Stimulated activated CD8-positive, alpha-beta memory T cell treated with anti-CD3 and anti-CD28 coated beads, Interleukin-15, amount 100 ng/mL, for 48 hours (primary cell): ENCODE measurements at places on chromosomes 1 and 21.

GRCh38 chr1:18429654-18430053 is 51.1 kb upstream of the KLHDC7A start:
- no peak for DNase-seq

- DNase-seq, result no peak
Observed at GRCh38 chr1:10108948-10109708, 76.4 kb downstream of the UBE4B start.

GRCh38 chr1:77095236-77095635 is 124.0 kb downstream of the PIGK start:
- DNase-seq, result no peak

GRCh38 chr1:234731569-234732085 is 121.6 kb upstream of the IRF2BP2 start:
- no peak for DNase-seq

DNA sequence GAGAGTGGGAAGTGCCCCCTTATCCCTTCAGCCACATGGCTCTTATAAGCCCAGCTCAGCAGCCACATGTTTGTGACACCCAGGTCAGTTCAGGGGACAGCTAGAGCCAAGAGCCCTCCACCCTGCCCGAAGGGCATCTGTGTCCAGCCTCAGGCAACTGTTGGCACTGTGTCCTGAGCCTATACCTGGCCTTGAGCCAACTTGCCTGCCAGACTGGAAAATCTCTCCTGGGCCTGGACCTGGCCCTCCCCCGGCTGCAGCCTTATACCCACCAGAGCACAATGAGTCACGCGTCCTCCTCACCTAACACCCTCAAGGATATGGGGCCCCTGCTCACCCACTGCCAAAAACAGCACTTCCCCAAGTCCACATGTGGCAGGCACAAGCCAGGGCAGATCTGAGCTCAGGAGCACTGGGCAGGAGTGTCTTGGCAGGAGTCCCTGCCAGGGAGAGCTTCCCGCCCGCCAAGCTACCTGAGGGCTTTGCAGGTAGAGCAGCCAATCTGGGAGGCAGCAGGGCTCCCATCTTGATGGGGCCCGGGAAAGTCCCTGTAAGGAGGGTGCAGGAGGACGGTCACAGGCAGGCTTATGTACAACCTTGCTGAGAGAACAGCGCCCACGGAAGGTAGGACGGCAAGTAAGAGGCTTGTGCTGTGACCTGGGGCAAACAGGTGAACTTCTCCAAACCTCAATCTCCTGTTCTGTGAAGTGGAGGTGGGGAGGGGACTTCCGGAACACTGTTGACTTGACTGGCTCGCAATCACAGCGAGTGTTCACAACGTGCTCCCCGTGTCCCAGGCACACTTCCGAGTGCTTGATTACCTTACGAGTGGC is 19.8 kb upstream of the HSPG2 start:
- DNase-seq, result no peak

DNA sequence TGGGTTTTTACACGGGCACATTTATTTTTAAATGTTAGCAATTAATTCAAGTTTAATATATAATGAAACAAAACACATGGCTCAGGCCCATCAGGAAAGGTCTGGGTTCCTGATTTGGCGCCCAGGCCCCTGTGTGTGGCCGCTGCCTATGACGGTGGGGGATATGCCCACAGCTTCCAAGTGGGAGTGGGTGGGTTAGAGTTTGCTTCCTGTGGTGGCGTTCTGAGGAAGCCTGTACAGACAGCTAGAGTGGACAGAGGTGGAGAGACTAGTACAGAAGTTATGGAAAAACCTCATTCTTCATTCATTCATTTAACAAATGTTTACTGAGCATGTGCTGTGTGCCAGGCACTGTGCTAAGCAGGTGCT is 22.4 kb upstream of the EPS8L3 start:
- DNase-seq, result no peak
